H9 (cell line): ENCODE measurements at places on chromosomes 1 and 21.

- DNase-seq, result no peak
- H3K36me3 ChIP-seq, result peaks cover 14% of the 10 kb centered on the region
- H3K4me1 ChIP-seq, result no peaks in the 10 kb centered on the region
- no peaks in the 10 kb centered on the region for H3K27me3 ChIP-seq
- H3K27ac ChIP-seq, result no peak overlapping the region
These were observed 625.6 kb downstream of the PTPRU start for GRCh38 chr1:29861922-29862321.

DNA sequence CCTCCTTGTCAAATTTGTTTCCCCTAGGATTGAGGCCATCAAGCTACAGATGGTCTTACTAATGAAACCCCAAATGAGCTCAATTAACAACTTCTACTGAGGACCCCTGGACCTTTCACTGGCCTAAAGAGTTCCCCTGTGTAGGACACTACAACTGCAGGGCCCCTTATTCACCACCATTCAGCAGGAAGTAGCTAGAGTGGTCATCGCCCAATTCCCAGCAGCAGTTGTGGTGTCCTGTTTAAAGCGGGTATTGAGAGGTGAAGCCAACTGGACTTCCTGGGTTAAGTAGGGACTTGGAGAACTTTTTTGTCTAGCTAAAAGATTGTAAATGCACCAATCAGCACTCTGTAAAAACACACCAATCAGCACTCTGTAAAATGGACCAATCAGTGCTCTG, 1466.9 kb downstream of the KCNT2 start:
- no peaks in the 10 kb centered on the region for H3K27me3 ChIP-seq
- H3K4me1 ChIP-seq, result no peaks in the 10 kb centered on the region
- no peak for DNase-seq
- no peak overlapping the region for H3K4me3 ChIP-seq

DNA sequence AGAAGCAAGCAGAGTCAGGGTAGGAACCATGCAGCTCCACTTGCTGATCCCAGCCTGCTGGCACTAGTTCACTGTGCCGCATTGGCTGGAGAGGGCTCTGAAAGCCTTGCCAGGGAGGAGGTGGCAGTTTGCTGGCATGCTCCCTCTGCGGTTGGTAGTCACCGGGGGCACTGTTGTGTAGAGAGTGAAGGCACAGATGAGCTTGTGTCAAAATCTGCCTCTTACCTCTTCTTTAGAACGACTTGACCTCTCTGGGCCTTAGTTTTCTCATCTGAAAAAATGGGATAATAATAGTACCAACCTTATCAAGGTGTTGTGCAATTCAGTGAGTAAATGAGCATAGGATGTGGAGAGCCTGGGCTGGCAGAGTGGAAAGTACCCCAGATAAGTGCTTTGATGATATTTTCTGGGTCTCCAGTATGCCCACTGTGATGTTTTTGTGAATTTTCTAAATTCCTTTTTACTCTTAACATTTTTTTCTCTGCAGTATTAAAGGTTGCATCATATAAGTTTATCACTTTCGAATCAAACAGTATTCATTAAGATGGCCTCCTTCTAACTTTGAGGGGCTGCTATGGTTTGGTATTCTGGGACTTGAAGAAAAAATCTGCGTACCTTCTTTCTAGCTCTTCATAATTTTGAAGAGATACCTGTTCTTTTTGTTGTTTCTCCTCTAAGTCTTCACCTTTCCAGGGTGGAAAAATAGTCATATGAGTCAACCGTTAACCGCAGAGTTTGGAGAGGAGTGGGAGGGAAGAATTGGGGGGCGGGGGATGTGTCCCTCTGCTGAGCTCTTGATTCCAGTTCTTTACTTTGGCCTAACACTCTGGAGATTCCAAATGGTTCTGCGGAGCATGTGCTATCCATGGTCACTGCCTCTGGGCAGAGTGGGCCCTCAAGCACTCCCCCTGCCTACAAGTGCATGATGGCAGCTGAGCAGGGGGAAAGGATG, 26.8 kb downstream of the SZRD1 start:
- peaks cover 6% of the 10 kb centered on the region; the same call in 1 of the 2 replicates for H3K4me1 ChIP-seq
- no peak overlapping the region for H3K27ac ChIP-seq
- no peak for DNase-seq
- H3K4me3 ChIP-seq, result no peak overlapping the region

GRCh38 chr1:38476111-38476849, 383.3 kb downstream of the RRAGC start:
- H3K4me1 ChIP-seq, result peaks cover 8% of the 10 kb centered on the region; the same call in 1 of the 2 replicates
- H3K36me3 ChIP-seq, result peaks cover 20% of the 10 kb centered on the region
- H3K4me3 ChIP-seq, result peak overlapping the region; percentile 64
- H3K27me3 ChIP-seq, result no peaks in the 10 kb centered on the region
- peak overlapping the region; percentile 41 for H3K27ac ChIP-seq

- no peak for DNase-seq
- peak overlapping the region; percentile 82 for H3K4me3 ChIP-seq
- H3K27me3 ChIP-seq, result no peaks in the 10 kb centered on the region
- peaks cover 8% of the 10 kb centered on the region; the same call in 1 of the 2 replicates for H3K36me3 ChIP-seq
- H3K27ac ChIP-seq, result no peak overlapping the region
These were observed 1.4 kb upstream of the VANGL1 start for GRCh38 chr1:115640384-115640783.

DNA sequence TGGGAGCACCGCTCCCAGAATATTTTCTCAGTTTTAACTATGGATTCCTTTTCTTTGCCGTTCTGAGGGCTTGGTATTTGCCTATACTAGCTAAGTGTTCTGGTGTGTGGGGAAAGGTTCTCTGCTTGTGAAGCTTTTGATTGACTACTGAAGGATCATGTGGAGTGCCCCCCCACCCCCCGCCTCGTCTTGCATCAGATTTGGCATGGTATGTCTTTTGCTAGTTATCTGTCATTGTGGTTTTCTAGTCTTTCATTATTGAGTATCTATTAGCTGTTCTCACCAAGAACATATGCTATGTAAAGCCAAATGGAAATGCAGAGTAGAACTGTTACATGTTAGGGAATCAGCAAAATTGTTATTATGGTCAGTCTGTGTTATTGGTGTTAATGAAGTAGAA, 58.3 kb downstream of the MACF1 start:
- H3K4me1 ChIP-seq, result no peaks in the 10 kb centered on the region
- no peak overlapping the region for H3K27ac ChIP-seq
- H3K4me3 ChIP-seq, result no peak overlapping the region
- H3K36me3 ChIP-seq, result peaks cover 4% of the 10 kb centered on the region; the same call in 2 of the 3 replicates
- H3K27me3 ChIP-seq, result no peaks in the 10 kb centered on the region

- H3K36me3 ChIP-seq, result peaks cover 25% of the 10 kb centered on the region
- no peak for DNase-seq
- H3K4me3 ChIP-seq, result no peak overlapping the region
- H3K27ac ChIP-seq, result no peak overlapping the region
- no peaks in the 10 kb centered on the region for H3K4me1 ChIP-seq
- H3K27me3 ChIP-seq, result no peaks in the 10 kb centered on the region
These were observed 13.8 kb downstream of the DNTTIP2 start for GRCh38 chr1:93865253-93865652.

DNA sequence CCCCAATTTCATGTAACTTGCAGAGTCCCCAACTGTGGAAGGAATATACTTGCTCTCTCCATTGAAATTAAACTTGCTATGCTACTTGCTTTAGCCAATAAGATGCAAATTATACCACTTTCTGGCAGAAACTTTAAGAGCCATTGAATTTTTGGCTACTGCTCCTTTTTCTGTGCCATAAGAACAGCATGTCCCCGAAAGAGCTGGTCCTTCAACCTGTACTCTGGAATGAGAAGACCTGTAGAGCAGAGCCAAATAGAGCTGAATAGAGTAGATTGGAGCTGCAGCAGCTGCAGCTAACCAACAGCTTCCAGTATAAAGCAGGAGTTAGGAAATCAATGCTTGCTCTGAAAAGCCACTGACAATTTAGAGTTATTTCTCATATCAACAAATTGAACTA, 472.3 kb upstream of the B3GALT2 start:
- no peak for DNase-seq
- no peaks in the 10 kb centered on the region for H3K4me1 ChIP-seq
- no peak overlapping the region for H3K4me3 ChIP-seq
- no peaks in the 10 kb centered on the region for H3K27me3 ChIP-seq
- H3K36me3 ChIP-seq, result peaks cover 10% of the 10 kb centered on the region; the same call in 1 of the 2 replicates
- H3K27ac ChIP-seq, result no peak overlapping the region

GRCh38 chr1:8348777-8349472, 31.0 kb downstream of the SLC45A1 start:
- H3K36me3 ChIP-seq, result peaks cover 16% of the 10 kb centered on the region
- H3K4me3 ChIP-seq, result peak overlapping the region; percentile 53
- no peaks in the 10 kb centered on the region for H3K27me3 ChIP-seq
- H3K4me1 ChIP-seq, result no peaks in the 10 kb centered on the region; the same call in 1 of the 2 replicates
- DNase-seq, result peak; percentile 87
- H3K27ac ChIP-seq, result no peak overlapping the region

DNA sequence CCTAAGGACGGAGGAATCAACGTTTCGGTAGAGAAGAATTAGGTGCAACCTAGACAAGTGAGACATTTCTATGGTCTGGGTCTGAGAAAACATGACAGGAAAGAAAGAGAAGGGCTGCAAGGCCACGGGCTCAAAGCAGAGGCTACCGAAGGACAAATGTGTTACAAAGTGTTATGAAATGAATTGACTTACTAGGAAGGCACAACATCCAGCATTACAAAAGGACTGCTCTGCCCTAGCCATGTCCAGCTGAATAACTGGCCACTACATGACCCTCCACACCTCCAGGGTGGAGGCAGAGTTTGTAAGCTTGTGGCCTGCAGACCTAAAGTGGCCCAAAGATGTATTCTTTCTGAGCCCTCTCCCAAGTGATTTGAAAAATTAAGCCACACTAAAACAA, 133.6 kb downstream of the GDAP2 start:
- DNase-seq, result no peak
- no peaks in the 10 kb centered on the region for H3K36me3 ChIP-seq
- H3K27ac ChIP-seq, result no peak overlapping the region
- H3K27me3 ChIP-seq, result no peaks in the 10 kb centered on the region
- no peaks in the 10 kb centered on the region for H3K4me1 ChIP-seq

- no peak overlapping the region for H3K27ac ChIP-seq
- DNase-seq, result no peak
- H3K4me3 ChIP-seq, result no peak overlapping the region
- no peaks in the 10 kb centered on the region for H3K27me3 ChIP-seq
- no peaks in the 10 kb centered on the region; the same call in 2 of the 3 replicates for H3K36me3 ChIP-seq
These were observed 16.0 kb downstream of the CTNNBIP1 start for GRCh38 chr1:9894115-9894514.

- H3K27me3 ChIP-seq, result no peaks in the 10 kb centered on the region
- H3K4me1 ChIP-seq, result no peaks in the 10 kb centered on the region; the same call in 1 of the 2 replicates
- no peak overlapping the region for H3K4me3 ChIP-seq
- DNase-seq, result no peak
- peaks cover 2% of the 10 kb centered on the region; the same call in 1 of the 3 replicates for H3K36me3 ChIP-seq
These were observed 3.3 kb downstream of the CFAP126 start for GRCh38 chr1:161364332-161364731.

DNA sequence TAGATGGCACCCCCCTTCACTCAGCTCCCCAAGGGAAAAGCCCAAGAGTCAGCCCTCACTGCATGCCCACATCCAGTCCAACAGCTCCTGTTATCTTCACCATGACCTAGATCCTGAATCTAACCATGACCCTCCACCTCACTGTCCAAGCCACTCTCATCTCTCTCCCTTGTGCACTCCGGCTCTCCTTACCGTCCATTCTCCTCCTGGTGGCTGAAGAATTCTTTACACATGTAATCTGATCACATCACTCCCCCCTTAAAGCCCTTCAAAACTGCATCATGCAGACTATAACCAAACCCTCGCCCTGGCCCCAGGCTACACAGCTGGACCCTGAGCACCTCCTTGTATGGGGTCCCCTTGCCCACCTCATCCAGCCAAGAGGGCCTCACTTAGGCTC, 14.0 kb upstream of the PAQR7 start:
- no peak overlapping the region for H3K27ac ChIP-seq
- no peaks in the 10 kb centered on the region; the same call in 1 of the 2 replicates for H3K36me3 ChIP-seq
- H3K4me1 ChIP-seq, result no peaks in the 10 kb centered on the region
- H3K4me3 ChIP-seq, result no peak overlapping the region
- DNase-seq, result no peak

DNA sequence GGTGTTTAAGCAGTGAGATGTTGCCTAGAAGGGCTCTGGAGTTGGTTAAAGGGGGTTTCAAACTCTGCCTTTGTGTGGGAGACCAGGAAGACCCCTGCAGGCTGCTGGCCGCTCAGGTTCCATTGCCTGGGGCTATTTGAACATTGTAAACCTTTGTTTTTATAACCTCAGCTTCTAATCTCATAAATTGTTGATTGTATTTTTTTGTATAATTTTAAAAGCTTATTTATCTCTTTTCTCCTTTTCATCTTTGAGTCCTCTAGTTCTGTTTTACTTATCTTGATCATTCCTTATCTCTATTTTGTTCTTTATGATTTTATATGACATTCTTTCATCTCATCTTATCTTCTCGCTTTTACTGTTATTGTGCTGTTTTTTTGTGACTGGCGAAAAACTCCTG, 45.5 kb upstream of the SOX13 start:
- DNase-seq, result no peak
- no peaks in the 10 kb centered on the region for H3K4me1 ChIP-seq
- H3K27me3 ChIP-seq, result no peaks in the 10 kb centered on the region
- no peak overlapping the region for H3K4me3 ChIP-seq

DNA sequence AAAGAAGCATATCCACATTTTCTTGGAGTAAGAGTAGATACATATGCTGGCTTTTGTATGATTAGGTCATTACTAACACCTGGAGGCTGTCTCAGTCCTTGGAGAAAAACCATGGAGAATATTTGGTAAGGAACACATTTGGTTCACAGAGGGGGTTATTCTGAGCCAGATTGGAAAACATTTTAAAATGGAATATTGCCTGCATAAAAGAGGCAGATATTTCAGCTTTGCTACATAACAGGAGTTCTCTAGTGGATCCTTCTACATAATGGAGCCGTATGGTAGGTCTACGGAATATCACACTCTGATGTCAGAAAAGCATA, 415.1 kb downstream of the ADGRL2 start:
- no peaks in the 10 kb centered on the region for H3K27me3 ChIP-seq
- H3K4me1 ChIP-seq, result no peaks in the 10 kb centered on the region
- H3K36me3 ChIP-seq, result no peaks in the 10 kb centered on the region

- H3K4me3 ChIP-seq, result no peak overlapping the region
- no peaks in the 10 kb centered on the region for H3K27me3 ChIP-seq
- no peak for DNase-seq
- H3K4me1 ChIP-seq, result no peaks in the 10 kb centered on the region
These were observed 16.8 kb downstream of the DUSP10 start for GRCh38 chr1:221724931-221725605.

GRCh38 chr1:232174306-232174705, 455.6 kb downstream of the SIPA1L2 start:
- no peak overlapping the region for H3K4me3 ChIP-seq
- no peak for DNase-seq
- no peaks in the 10 kb centered on the region; the same call in 1 of the 2 replicates for H3K4me1 ChIP-seq

- no peaks in the 10 kb centered on the region; the same call in 1 of the 2 replicates for H3K4me1 ChIP-seq
- DNase-seq, result no peak
- no peaks in the 10 kb centered on the region for H3K36me3 ChIP-seq
- no peak overlapping the region for H3K4me3 ChIP-seq
These were observed 7.3 kb upstream of the TINAGL1 start for GRCh38 chr1:31568895-31569595.

GRCh38 chr1:239742416-239743109, 349.1 kb upstream of the FMN2 start:
- no peak overlapping the region for H3K27ac ChIP-seq
- no peak overlapping the region for H3K4me3 ChIP-seq
- no peaks in the 10 kb centered on the region for H3K36me3 ChIP-seq
- no peaks in the 10 kb centered on the region; the same call in 1 of the 2 replicates for H3K4me1 ChIP-seq
- DNase-seq, result no peak
- no peaks in the 10 kb centered on the region for H3K27me3 ChIP-seq
